ENCODE measurements at places on chromosomes 3 and 15. TPM values are rescaled to one million over a fixed set of nuclear protein-coding genes. Genes with fewer than 3 reads are reported as not detected.
A peak's percentile ranks its signal among the peaks of the same experiment; 100 is the strongest.

GRCh38 chr3:9167222-9167621 is 82.2 kb downstream of the SRGAP3 start:
- no peak for DNase-seq

DNA sequence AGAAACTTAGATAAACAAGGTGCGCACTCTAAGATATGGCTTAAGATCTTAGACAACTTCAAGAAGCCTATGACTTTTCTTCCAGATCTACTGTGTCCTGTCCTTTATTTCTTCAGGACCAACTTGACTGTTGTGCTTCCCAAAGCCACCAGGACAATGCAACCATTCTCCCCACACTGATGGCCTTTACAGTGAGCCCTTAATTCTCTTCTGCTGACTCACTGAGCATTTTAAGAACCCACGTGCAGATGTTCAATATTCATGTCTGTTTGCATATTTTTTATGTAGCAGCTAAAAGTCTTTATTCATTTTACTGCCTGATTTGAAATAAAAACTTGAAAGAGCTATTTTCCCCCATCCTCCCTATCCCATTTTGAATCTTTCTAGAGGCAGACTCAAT is 103.3 kb upstream of the SLC2A2 start:
- no peak for DNase-seq

Gene LMAN1L
- total RNA-seq, result not detected

DNA sequence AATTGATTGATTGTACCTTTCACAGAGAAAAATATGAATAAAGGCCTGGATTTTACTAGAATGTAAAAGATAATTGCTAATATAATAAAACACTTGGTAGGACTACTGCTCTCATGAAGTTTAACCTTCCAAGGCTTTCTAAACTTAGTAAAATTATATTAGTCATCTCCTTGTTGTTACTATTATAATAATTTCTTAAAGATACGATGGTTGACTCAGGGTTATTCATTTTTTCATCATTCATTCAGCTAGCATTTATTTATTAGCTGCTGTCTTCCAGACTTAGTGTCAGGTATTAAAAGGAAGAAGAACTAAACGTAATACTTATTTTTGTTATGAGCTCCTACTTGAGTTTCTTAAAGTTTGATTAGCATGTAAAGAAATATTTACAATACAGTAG is 771.6 kb upstream of the NR2F2 start:
- DNase-seq, result no peak

DNA sequence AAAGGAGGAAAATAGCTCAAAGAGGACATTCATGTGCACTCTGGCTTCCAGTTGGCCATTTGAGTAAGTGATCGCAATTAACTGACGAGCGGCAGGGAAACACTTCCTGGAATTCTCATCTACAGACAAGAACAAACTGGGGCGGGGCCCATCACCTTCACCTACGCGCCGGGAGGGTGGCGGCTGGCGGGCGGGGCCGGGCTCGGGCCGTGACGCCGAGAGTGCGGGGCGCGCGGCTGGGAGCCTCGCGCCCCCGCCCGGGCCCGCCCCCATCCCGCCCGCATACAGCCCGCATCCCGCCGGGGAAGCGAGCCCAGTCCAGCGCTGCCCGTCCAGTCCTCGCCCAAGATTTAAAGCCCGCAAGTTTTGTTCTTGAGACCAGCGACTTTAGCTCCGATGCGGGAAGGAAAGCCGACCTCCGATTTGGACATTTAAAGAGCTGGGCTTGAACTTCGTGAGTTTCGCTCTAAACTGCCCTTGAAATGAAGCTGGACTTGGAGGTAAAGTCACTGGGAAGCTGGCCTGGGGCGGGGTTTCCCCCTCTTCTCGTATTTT is at the start of gene B3GNT5:
Gene B3GNT5, plus strand, starts transcription at position 281 of the 555 bp plus-strand sequence. CDS start 16,546 bp downstream, outside the sequence.
- DNase-seq, result peak; percentile 68

- DNase-seq, result no peak
Measured at GRCh38 chr15:49494842-49495241, 71.8 kb downstream of the FGF7 start.

DNA sequence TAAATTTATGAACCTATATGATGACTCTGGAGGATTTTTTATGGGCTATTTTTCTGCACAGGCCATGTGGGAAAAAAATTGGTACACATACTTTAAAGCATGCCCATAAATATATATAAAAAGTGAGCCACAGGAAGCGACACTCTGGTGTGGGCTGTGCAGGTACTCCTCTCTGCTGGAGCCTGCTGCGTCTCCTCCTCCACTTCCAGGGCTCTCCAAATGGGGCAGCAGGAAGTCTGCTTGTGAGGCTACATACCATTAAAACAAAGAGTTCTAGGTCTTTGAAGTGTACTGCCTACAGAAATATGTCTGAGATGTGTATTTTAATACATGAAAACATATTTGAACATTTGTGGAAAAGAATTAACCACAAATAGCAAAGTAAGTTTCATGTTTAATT is 135.1 kb downstream of the CTNNB1 start:
- DNase-seq, result peak; percentile 22

- DNase-seq, result no peak
Measured at GRCh38 chr3:197592361-197593045, 36.7 kb upstream of the BDH1 start.

- no peak for DNase-seq
Measured at GRCh38 chr3:72441284-72441994, 406.8 kb downstream of the SHQ1 start.

GRCh38 chr3:166498446-166498845 is 661.2 kb upstream of the BCHE start:
- DNase-seq, result no peak
